ENCODE measurements at places on chromosomes 1 and 21.

- DNase-seq = no peak
Observed at GRCh38 chr1:42420911-42421585, 34.8 kb downstream of the ZMYND12 start.

DNA sequence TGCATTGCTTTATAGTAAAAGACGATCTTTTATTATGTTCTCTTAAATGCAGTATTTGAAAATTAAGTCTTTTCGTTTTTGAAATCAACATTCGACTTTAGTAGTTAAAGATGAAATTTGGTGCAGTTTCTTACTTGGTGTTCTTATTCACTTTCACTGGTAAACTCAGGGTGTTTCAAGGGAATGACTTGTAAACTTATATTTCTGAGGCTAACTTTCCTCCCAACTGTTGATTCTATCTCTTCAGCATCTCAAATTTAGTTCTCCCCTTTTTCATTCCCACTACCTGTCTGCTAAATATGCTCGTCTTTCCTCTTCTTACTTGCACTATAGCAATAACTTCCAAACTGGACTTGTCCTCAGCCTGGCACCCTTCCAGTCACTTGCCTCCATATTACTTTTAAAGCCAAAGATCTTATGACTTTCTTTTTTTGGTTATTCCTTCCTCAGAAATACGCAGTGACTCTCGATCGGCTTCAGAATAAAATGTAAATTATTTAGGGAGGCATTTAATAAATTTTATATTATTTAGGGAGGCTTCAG is 988 bp downstream of the SLC35A3 start:
- no peak for DNase-seq

GRCh38 chr1:5125208-5125607 is 470.8 kb downstream of the AJAP1 start:
- DNase-seq = no peak

DNA sequence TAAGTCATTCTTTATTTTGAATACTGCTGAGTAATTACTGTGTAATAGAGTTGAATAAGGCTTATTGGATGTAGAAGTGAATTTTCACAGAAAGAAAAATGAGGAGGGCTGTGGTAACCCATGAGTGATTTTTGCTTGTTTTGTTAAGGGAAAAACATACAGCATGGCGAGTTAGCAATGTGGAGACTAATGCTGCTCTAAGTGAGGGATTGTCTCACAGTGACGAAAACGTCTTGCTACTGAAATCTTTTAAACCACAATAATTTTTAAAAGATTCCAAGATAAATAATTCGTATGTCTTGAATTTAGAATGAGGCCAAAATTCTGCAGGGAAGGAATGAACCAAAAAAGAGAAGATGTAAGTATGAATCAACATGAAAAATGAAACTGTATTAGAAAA is 16.2 kb upstream of the PLA2G4A start:
- no peak for DNase-seq

DNA sequence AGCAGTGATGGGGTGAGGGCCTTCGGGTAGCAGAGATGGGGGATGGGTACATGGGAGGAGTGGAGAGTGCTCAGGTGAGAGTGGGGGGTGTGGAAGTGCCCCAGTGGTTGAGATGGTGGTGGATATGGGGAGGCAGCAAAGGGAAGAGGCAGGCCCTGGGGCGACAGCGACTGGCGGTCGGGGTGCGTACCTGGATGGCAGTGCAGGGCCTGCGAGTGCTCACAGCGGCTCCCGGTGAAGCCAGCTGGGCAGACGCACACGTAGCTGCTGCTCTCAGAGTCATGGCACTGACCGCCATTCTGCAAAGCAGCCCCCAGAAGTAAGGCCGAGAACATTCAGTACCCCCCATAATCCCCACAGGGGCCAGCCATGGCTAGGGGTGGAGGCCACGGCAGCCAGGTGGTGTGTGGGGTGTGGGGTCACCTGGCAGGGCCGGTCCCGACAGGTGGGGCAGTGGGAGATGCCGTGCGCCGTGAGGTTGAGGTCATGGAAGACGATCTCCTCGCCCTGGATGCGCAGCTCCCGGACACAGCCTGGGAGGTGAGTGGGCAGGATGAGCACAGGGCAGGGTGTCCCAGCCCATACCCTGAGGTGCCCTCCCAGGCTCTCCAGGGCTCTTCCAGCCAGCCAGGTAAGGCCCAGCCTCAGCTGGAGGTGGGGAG is 18.9 kb downstream of the LDLRAD2 start:
- DNase-seq = no peak

DNA sequence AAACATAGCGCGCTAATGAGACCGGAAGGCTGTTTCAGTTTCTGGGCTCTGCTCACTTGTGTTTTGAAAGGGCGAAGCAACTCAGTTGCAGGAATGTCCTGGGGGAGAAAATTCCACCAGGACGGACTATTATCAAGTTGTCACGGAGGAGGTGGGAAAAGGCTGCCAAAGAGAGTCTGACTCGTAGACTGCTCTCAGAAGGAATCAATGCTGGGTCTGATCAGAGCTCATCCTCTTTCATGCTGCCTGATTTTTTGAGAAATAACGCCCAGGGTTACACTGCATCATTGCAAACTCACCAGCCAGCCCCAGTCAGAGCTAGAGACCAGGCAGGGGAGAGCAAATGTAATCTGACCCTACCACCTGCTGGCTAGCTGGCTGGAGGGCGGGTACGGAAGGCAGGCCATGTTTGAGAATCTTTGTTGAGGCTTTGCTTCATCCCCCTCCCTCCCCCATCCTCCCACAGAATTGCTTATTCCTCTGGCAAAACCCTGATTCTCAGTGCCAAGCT is 36.4 kb upstream of the BCL9 start:
- peak; percentile 61 for DNase-seq

DNA sequence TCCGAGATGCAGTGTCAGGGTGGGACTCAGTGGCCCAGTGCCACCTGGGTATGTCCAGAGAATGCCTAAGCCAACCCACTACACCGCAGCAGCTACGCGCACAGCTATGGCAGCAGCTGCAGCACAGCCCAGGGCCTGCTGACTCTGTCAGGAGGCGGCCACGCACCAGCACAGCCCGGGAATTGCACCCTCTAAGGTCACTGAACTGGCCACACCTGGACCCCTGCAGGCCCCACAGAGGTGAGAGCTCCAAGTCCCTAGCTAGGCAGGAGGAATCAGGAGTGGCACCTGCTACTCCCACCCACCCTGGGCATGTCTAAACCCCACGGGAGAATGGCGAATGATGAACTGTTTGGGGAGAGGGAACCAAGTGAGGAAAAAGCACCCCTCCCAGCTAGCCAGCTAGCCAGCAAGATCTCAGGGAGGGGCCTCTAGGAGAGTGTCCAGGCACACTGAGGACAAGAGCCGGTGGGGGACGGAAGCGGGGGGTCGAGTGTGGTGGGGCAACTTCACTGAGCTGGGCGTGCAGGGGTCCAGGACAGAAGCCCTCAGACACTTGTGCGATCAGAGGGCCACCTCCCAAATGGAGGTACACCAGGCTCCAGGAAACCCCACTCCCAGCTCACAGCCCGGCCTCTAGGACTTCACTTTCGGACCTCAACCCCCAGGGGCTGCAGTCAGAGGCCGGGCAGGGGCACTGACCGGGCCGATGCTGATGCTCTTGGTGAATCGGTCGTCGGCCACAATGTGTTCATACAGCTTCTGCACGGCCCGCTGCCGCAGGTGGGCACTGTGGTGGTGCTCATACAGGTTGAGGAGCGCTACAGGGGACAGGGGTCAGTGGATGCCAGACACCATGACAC is 13.9 kb downstream of the LSS start:
- DNase-seq = no peak

DNA sequence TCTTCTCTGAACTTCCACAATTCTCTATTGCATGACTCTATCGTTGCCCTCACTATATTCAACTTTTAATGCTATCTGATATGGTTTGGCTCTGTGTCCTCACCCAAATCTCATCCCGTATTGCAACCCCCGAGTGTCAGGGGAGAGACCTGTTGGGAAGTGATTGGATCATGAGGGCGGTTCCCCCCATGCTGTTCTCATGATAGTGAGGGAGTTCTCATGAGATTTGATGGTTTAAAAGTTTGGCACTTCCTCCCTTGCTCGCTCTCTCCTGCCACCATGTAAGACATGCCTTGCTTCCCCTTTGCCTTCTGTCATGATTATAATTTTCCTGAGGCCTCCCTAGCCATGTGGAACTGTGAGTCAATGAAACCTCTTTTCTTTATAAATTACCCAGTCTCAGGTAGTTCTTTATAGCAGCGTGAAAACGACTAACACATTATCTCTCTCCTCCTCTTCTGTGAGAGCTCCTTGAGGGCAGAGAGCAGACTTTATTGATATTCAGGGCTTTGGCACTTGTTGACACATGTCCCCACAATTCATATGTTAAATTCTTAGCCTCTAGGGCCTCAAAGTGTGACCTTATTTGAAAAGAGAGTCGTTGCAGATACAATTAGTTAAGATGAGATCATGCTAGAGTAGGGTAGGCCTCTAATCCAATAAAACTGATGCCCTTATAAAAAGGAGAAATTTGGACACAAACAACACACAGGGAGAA is 52.1 kb downstream of the ADCY10 start:
- DNase-seq = no peak

DNA sequence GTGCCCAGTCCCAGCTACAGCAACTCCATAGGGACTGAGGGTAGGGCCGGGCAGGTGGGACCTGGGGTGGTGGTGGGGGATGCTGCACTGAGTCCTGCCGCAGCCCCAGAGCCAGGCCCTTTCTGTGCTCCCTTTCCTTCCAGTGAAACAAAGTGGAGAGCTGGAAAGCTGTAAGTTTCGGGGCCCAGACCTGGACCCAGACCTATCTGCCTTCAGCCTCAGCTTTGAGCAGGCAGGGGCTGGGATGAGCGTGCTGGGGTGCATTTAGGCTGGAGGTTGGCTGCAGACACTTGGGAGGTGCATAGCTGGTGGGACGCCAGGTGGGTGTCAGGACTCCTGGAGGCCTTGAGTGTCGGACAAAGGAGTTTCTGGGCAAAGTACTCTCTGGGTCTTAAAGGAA is 92.7 kb upstream of the C1orf174 start:
- DNase-seq = no peak

- DNase-seq = no peak
Observed at GRCh38 chr1:228989676-228989991, 254.4 kb downstream of the RHOU start.

DNA sequence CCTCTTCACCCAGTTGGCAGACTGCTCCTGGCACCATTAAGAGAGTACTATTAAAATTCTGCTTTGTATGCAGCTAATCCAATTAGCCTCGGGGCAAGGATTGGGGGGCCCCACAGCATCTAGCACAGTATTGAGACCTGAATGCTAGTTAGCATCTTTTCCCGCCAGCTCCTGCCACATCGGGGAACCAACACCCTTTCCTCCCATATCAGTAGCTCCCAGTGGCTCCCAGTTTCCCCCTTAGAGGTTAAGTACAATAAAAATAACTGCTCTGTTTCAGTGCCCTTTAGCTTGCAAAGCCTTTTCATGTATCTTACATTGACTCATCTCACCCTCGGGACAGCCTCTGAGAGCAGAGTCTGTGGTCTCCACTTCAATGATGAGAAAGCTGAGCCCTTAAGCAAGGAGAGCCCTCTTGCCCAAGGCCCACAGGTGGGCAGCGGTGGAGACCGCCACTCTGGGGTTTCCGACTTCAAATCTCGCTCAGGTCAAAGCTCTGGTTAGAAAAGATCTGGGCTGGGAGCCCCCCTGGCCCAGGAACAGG is 4.2 kb upstream of the PMVK start:
- no peak for DNase-seq

DNA sequence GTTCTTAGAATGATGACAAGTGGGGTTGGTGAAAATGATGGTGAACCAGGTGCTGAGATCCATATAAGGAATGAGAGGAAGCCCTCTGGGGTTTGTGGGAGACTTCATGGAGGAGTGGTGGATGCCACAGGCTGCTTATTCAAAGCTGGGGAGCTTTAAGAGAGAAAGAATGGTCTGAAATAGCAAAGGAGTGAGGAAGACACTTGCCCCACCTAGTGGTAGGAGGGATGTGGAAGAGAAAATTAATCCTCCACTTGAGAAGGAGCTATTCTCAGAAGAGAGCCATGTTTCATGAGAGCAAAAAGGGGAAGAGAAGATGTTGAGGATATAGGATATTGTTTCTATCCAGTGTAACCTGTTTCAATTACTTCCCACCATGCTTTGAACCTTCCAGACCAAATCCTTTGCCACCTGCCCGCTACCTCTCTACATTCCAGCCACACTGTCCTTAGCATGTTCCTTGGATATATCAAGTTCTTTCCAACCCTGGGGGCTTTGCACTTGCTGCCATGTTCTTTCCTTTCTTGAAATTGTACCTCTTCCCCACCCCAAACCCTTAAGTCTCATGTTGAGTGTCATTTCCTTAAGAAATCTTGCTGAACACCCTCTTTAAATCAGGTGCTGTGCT is 19.6 kb upstream of the ZNF648 start:
- peak; percentile 45 for DNase-seq

DNA sequence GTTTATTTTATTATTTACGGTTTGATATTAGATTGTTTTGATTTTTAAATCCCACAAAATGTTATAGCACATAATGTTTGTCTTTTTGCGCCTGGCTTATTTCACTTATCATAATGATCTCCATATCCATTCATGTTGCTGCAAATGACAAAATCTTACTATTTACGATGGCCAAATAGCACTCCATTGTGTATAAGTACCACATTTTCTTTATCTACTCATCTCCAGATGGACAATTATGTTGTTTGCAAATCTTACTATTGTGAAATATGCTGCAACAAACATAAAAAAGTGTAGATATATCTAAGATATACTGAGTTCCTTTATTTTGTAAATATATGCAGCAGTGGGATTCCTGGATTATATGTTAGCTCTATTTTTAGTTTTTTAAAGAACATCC is 1568.3 kb downstream of the AMY1C start:
- no peak for DNase-seq

GRCh38 chr1:6497867-6498575 is 6.6 kb upstream of the PLEKHG5 start:
- no peak for DNase-seq

DNA sequence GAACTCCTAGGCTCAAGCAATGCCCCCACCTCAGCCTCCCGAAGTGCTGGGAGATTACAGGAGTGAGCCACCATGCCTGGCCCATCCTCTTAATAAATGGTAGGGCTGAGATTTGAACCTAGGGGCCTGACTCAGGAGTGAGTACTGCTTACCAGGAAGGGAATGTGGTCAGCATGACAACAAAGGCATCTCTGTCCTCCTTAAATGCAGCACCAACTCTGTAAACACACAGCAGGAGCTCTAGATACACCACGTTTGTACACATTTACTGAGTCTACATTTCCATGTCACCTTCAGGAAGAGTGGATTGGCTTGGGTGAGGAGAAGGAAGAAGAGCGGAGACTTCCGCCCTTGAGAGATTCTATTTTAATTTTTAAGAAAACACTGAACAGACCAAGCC is 38.5 kb downstream of the HIVEP3 start:
- DNase-seq = no peak

GRCh38 chr1:246572785-246573184 is 6.5 kb downstream of the CNST start:
- DNase-seq = no peak

GRCh38 chr1:23533246-23534023 is 2.4 kb upstream of the E2F2 start:
- DNase-seq = no peak

All from SW480 (cell line).